Urothelium cell line (cell line): ENCODE measurements at places on chromosomes 2 and 18.

- peak; percentile 54 for DNase-seq
Observed at GRCh38 chr2:79219383-79219988, 59.9 kb upstream of the REG3A start.

DNA sequence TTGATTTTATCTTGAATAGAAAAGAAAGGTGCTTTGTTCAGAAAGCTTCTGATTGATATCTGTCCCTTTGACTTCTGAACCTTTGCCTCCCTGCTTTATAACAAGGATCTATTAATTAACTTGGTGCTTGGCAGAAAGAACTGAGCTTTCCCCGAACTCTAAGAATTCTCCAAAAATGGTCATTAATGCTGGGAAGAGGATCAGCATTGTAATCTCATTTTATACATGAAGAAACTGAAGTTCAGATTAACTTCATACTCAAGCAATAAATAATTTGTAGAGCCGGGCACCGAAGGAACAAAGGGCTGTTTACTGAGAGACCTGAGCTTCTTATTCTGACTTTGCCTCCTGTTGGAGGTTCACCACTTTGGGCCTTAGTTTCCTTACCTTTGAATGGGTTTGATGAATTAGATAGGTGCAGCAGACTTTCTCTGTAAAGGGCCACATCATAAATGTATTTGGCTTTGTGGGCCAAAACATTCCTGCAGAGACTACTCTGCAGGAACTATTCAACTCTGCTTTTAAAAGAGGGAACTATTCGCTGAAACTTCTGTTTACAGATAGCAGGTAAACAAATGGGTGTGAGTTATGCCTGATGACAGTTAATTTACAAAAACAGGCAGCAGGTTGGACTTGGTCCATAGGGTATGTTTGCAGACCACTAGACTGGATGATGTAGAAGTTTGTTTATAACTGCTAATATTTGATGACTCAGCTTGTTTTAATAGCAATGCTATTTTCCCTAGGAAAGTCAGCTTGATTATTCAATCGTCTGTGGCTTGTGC, 272.9 kb downstream of the TGIF1 start:
- no peak for DNase-seq

DNA sequence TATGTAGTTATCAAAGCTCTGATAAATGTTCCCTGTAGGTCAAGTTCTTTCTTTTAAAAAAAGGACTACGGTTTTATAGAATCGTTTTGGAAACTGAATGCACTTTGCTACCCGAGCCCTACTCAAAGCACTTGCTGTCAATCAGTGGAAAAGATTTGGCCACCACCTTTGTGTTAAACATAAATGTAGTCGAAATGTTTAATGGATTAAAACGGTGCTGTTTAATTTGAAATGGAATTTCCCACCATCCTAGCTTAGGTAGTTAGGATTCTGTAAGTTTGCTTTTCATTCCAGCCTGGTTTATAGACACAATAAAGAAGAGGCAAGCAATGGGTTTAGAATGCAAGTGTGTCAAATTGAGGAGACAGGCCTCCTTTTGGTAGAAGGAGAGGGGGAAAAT, 69.4 kb upstream of the MMADHC start:
- no peak for DNase-seq

- DNase-seq: no peak
Observed at GRCh38 chr18:11502368-11502767, 107.0 kb upstream of the SLC35G4 start.

- no peak for DNase-seq
Observed at GRCh38 chr2:201157694-201158093, 25.2 kb upstream of the CASP10 start.

- DNase-seq: no peak
Observed at GRCh38 chr18:9740071-9740470, 32.0 kb downstream of the RAB31 start.

GRCh38 chr2:128284841-128285240, 33.8 kb downstream of the HS6ST1 start:
- DNase-seq: no peak

DNA sequence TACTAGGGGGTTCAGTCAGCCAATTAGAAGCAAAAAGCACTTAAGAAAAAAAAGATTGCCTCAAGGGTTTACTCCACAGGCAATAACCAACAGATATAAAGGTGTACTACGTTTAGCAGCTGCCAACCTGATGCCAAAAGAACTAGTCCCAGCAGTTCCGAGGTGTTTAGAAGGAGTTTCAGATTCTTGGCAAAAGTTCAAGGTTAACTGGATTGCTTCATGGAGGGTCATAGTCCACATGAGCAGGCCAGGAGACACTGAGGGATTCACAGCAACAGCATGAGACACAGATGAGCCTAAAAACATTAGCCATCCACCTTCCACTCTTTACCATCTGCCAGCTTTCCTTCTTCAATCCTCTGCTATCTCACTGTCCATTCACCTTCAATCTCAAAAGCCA, 4.9 kb upstream of the DNAH7 start:
- DNase-seq: no peak
